ENCODE measurements at places on chromosomes 2 and 18. TPM values are rescaled to one million over a fixed set of nuclear protein-coding genes. Genes with fewer than 3 reads are reported as not detected.
A peak's percentile ranks its signal among the peaks of the same experiment; 100 is the strongest.

Gene CGREF1
- 11.6 TPM for total RNA-seq

Gene NEUROD1
- total RNA-seq, result not detected

Gene AKAIN1
- total RNA-seq, result not detected

Gene TMEM17
- not detected for total RNA-seq

Gene MBD1
- total RNA-seq, result 20.3 TPM

Gene LRRC30
- not detected for total RNA-seq

Gene EDAR
- total RNA-seq, result 0.62 TPM

Gene EMILIN1
- total RNA-seq, result 211 TPM

Gene SUPT7L
- 24.6 TPM for total RNA-seq

Gene AQP12A
- total RNA-seq, result not detected

Gene SERPINB10
- not detected for total RNA-seq

Gene POTEJ
- total RNA-seq, result not detected

Gene DSEL
- total RNA-seq, result 11.6 TPM

- DNase-seq, result no peak
These were observed 273.6 kb upstream of the NCKAP5 start for GRCh38 chr2:133841900-133842299.

- DNase-seq, result no peak
These were observed 24.2 kb upstream of the TBR1 start for GRCh38 chr2:161391737-161392506.

GRCh38 chr18:77002496-77002895 is 130.1 kb downstream of the MBP start:
- no peak for DNase-seq

DNA sequence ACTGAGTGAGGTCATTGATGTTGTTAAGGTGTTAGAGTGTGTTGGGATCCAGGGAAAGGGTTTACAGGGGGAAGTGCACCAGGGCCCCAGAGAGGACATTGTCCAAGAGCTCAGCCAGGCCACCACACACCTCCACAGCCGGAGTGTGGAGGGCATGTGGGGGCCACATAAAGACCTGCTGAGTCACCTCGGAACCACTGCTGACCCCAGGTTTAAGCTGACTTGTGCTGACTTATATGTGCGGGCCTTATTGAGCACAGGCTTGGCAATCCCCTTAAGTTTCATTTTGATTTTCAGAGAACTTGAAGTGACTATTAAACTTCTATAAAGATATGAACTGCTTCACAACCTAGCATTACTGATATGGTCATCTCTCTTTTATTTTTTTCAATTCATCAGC is 166.2 kb upstream of the MAP3K20 start:
- no peak for DNase-seq

GRCh38 chr2:109376796-109377495 is 236.8 kb downstream of the SEPTIN10 start:
- DNase-seq, result peak; percentile 3

GRCh38 chr18:52426041-52426440 is 86.0 kb downstream of the DCC start:
- DNase-seq, result no peak

DNA sequence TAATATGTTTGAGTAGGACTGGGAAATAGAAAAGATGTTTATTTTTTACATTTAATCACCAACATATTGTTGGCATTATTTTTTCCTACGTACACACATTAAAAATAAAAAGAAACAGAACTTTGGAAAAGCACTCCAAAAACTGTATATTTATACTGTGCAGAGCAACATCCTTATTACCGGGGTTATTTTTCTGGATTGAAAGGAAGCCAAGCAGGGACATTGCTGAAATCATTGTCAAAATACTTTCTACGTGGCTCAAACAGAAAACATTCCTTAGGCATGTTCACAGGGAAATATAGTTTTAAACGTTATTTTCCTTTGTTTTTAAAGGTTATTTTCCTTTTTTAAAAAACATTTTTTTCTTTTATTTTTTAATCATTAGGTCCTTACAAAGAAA is 315.0 kb upstream of the SMIM21 start:
- no peak for DNase-seq

- peak; percentile 85 for DNase-seq
These were observed 88.2 kb downstream of the PLB1 start for GRCh38 chr2:28583899-28584553.

- DNase-seq, result peak; percentile 6
These were observed 14.0 kb downstream of the CAPN10 start for GRCh38 chr2:240600451-240600961.

DNA sequence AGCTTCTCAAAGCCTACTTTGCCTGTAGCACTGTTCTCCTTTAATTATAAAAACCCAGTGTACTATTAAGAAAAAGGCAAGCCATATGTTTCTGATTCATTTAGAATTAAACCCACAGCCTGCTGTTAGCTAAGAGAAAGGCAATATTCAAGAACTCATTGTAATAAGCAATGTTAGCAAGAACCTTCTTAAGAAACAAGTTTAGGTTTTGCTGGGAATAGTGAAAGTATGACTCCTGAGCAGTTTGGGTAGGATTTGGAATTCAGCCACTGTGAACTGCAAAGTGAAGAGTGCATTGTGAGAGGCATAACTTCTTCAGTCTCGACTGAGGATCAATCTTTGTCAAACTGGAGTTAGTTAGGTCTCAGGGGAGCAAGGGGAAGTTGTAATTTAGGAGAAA is 206.5 kb upstream of the NT5C1B start:
- no peak for DNase-seq

DNA sequence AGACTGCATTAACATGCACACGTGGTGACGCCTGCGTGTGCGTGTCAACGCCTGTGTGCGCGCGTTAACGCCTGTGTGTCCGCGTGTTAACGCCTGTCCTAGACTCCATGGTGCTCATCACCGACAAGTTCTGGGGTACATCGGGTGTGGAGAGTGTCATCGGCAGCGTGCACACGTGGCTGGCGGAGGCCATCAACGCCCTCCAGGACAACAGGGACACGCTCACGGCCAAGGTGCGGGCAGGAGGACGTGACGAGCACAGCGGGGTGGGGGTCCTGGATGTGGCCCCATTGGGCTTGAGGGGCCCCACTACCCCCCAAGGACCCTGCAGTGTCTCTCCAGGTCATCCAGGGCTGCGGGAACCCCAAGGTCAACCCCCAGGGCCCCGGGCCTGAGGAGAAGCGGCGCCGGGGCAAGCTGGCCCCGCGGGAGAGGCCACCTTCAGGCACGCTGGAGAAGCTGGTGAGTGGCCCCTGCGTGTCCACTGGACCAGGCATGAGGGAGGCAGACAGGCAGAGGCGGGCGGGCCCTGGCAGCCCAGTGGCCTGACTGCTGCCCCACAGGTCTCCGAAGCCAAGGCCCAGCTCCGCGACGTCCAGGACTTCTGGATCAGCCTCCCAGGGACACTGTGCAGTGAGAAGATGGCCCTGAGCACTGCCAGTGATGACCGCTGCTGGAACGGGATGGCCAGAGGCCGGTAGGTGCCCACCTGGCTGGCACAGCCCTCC is 29.2 kb downstream of the GPC1 start:
- peak; percentile 13 for DNase-seq

GRCh38 chr2:165055082-165055851 is 99.9 kb upstream of the SLC38A11 start:
- DNase-seq, result no peak

DNA sequence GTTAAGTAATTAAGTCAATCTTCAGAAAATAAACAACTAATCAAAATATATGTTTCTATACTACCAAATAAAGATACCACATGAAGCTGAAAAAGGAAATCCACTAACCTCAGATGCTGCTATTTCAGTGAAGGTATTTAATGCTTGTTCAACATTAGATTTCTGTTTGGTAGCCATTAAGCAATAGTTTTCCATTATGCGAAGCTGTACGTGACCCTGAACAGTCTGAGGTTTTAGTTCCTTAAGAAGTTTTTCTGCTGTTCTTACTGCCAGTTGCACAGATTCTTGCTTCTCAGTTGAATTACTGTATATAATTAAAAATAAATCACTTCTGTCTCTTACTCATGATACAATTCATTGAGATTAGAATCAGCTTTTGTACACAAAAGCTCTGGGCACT is 65.4 kb downstream of the TTC21B start:
- DNase-seq, result no peak

DNA sequence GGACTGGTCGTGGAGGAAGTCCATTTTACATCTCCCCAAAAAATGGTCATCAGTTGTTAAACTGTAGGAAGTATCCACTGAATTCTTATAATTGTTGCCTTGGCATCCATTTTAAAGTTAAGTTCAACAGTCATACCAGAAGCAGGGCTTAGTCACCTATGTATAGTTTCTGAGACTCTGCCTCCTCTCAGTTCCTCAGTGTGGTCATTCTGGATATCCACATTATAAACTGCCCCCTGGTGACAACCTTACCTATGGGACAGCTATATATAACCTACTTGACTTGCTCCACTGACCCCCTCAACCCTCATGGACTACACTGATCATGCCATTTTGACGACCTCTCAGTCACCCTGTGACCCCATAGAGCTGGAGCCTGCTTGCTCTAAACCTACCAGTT is 617.0 kb downstream of the LRP1B start:
- DNase-seq, result no peak

DNA sequence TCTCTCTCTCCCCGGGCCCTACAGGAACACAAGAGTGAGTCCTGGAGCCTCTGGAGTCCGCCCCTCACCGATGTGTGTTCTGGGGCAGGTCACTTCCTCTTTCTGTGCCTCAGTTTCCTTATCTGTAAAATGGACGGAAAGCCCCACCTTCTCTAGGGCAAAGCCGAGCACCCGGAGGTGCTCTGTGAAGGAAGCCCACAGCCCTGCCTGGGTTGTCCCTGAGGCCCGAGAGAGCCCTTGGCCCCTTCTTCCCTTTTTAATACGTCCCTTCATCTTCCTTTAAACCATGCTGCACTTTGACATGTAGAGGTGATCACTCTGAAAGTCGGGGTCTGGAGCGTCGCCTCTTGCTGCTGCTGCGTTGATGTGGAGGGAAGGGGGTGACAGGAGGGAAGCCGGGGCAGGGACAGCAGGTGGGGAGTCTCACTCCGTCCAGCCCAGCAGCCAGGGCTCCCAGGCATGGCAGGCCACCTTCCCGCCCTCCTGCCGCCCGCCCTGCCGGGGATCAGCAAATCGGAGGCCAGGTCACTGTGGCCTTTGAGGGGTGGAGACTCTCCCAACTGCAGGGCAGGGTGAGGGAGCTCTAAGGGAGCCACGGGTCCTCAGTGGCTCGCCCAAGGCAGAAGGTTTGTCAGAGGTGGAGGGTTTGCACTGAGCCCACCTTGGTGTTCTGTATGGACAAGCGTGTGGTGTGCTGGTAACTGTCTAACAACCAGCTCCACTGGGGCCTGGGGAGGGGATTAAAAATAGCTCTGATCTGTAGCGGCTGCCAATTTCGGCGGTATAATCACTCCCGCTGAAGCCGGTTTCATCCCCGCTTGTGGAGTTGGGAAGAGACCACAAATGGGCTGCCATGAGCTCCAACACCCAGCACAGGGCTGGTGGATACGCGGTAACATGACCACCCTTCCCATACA is 135.9 kb upstream of the ID2 start:
- no peak for DNase-seq

- no peak for DNase-seq
These were observed 79.8 kb downstream of the VSNL1 start for GRCh38 chr2:17620280-17620679.

DNA sequence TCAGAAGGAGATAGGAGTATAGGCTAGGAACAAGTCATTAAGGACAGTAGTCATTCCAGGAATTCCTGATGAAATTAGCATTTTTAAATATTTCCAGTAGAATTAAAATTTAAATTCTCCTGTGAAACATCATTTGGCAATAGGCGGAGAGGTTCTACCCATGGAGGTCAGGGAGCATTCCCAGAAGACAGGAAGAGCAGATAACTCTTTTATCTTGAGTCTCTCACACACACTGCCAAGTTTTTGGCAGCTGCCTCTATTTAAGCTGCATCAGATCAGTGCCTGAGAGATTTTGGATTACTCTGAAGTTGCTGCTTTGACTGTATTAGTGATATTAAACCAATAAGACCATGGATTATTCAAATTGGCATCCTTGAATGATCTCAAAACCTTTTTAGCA is 714.7 kb downstream of the EPHA4 start:
- no peak for DNase-seq

DNA sequence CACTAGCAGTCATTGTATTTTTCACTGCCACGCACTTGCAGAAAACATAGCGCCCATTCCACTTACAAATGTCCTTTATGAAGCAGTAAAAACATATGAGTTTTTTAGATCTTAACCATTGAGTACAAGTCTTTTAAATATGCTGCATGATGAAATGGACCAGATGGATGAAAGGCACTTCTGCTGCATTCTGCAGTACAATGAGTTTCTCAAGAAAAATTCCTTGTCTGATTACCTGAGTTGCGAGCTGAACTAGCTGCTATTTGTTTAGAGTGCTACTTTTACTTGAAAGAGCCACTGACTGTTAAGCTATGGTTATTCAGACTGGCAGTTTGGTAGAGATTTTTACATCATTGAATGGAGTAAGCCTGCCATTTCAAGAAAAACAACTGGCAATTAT is 825.5 kb upstream of the ACVR2A start:
- DNase-seq, result no peak

DNA sequence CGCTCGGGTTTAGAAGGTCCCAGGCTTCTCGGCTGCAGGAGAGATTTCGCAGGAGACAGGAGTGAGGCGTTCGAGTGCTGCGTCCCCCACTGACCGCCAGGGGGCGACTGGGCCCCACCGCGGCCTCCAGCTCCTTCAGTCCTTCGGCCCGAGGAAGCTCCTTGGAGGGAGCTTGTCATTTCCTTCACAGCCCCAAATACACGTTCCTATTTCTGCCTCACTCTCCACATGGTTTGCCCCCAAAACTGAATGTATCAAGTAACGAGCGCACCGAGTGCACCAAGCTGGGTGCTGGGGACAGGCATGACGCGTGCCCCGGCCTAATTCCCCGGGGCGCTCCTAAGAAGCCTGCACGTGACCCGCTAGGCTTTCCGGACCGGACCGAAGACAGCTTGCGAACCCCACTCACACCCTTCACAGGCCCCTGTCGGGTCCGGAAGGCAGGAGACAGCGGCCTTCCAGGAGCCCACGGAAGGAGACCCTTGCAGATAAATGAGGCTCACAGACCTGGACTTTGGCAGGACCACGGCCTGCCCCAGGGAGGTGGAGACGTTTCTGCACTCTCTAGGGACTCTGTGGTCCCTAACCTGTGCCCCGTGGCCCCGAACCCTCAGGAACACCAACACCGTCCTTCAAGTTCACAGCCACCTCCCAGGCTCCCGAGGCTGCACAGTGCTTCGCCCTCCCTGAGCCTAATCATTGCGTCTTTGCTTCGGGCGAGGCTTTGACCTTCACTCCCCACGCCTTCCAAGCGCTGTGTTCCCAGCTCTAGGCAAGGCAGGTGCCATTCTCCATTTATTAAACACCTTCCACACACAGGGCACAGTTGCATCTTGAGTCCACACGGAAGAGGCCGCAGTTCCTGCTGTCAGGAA is 13.0 kb upstream of the FAHD2A start:
- DNase-seq, result peak; percentile 59

GRCh38 chr18:21313576-21313975 is 71.5 kb downstream of the GREB1L start:
- DNase-seq, result no peak
